ENCODE measurements at places on chromosomes 11 and 22.

DNA sequence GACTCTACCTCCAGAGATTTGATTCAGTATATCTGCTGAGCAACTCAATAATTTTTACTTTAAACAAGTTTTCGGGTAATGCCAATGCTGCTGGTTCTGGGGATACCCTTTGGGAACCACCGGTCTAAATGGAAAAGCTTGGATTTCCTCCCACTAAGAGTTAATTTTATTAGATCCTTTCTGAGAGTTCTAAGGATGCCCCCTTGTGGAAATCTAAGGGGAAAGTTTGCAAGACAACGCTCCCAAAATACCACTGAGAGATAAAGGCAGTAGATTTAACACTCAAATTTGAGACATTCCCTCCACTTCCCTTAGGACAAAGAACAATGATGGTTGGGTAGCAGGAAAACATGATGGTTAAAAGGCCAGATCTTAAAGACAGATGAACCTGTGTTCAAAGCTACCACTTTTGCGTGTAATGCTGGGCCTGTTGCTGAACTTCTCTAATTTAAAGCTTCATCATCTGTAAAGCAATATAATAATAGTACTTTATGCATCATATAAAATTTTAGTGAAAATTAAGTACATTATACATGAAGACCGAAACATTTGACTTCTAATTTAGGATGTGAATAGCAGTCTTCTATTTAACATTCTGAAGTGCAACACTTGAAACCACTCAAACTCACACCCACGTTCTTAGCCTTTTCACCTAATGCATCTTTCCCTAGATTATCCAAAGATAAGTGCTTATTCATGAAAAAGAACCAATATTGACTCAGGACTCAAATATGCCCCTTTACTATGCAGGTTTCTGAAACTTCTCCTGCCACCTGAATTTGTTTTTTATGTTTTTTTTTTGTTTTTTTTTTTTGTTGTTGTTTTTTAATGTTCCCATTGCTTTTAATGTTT is 110.1 kb upstream of the LUZP2 start:
- DNase-seq, result no peak

GRCh38 chr11:119478711-119479285 is 55.8 kb upstream of the THY1 start:
- no peak for DNase-seq

GRCh38 chr11:21430537-21430936 is 761.2 kb downstream of the NELL1 start:
- DNase-seq, result no peak

- peak; percentile 18 for DNase-seq
Measured at GRCh38 chr11:76209375-76209972, 3.2 kb upstream of the WNT11 start.
